NCI-H187 (cell line): ENCODE measurements at places on chromosomes 7 and 10.

DNA sequence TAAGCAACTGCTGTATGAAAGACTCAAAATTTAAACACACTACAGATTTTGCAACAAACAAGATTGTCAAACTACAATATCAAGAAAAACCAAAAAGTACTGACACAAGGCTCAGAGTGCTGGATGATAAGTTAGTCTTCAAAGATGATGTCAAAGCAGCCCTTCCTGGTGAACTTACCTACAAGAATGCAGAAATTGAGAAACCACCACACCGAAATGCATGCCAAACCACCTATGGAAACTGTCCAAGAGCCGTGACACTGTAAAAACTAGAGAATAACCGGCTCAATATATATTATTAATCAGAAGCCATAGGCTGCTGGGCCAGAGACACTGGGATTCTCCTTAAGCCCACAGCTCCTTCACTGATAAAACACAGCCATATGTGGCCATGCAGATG lies 25.3 kb downstream of the DENND11 start:
- DNase-seq = no peak

- DNase-seq = no peak
These were observed 423.3 kb downstream of the GLRX3 start for GRCh38 chr10:130559547-130559880.

- no peak for DNase-seq
These were observed 101.4 kb upstream of the FAM133B start for GRCh38 chr7:92691578-92691977.

DNA sequence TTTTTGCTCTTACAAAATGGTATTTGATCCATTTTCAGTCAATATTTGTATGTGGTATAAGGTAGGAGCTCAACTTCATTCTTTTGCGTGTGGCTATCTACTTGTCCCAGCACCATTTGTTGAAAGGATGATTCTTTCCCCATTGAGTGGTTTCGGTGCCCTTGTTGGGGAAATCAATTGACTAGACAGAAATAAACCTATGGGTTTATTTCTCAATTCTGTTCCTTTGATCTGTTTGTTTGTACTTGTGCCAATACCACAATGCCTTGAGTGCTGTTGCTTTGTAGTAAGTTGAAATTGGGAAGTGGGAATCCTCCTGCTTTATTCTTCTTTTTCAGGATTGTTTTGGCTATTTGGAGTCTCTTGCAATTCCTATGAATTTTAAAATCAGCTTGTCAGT lies 41.0 kb downstream of the SNX10 start:
- DNase-seq = no peak

DNA sequence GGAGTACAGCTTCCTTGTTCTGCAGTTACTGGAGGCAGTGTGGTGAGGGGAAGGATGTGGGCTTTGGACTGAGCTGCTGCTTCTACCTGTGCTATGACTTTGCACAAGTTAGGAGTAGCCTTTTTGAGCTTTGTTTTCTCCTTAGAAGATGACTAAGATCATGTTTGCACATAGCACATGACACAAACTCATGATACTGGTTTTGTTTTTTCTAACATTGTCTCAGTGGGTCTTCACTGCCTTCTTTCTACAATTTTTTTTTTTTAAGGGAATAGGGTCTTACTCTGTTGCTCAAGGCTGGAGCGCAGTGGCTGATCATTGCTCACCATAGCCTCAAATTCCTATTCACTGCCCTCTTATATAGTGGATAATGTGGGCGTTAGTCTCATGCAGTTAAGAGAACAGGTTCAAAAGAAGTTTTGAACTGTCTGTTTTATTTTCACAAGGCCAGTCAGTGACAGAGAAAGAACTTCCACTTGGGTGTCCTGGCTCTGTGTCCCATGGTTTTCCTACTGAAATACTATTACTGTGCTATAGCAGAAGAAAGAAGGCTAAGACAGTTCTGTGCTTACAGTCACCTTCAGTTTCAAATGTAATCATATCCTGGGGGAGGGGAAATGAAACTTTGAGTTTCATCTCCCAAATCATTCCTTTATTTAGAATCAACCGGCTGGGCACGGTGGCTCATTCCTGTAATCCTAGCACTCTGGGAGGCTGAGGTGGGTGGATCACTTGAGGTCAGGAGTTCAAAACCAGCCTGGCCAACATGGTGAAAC lies 72.0 kb downstream of the KAT6B start:
- no peak for DNase-seq

- DNase-seq = no peak
These were observed 181.9 kb downstream of the TNS3 start for GRCh38 chr7:47400001-47400400.

GRCh38 chr7:69192134-69192533 lies 406.1 kb upstream of the AUTS2 start:
- DNase-seq = no peak
